ENCODE measurements at places on chromosomes 2 and 18. TPM values are rescaled to one million over a fixed set of nuclear protein-coding genes. Genes with fewer than 3 reads are reported as not detected.
A peak's percentile ranks its signal among the peaks of the same experiment; 100 is the strongest.

- DNase-seq, result no peak
Observed at GRCh38 chr2:45922577-45922988, 271.1 kb downstream of the PRKCE start.

DNA sequence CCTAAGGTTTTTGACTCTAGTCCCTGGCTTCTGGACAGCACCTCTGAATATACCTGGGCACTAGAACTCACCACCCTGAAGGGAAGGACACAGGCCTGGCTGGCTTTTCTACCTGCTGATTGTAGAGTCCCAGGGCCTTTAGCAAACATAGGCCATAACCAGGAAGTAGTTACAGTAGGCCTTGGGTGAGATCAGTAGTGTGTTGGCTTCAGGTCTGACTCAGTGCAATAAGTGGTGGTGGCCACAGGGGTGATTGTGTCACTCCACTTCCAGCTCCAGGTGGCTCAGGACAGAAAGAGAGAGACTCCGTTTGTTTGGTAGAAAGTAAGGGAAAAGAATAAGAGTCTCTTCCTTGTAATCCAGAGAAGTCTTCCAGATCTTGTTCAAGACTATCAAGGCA is 101.7 kb upstream of the LGALSL start:
- no peak for DNase-seq

DNA sequence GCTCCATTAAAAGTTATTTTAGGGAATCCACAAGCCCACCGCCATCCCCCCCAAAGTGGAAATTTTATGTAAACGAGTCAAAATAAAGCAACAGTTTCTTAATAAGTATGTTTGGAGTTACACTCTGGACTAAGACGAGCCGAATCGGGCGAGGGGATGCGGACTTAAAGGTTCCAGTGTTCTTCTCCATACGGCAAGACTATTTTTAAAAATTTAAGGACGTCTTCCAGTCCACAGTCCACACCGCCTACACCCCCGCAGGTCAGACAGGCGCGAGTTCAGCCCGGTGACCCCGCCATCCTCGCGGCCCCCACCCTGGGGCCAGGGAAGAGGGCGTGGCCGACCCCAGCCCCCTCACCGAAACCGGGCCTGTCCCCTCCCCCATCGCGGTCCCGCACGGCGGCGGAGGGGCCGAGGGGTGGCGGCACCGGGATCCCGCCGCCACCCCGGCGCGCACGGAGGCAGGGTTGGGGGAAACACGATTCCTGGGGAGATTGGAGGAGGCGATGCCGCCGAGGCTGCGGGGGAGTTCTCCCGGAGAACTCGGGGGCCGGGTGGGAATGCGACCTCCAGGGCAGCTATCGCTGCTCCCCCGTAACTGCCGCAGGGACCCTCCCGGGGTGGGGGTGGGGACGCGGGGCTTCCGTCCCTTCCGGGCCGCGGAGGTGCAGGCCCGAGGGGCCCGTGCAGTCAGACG is 24.5 kb upstream of the SMAD7 start:
- DNase-seq, result no peak

DNA sequence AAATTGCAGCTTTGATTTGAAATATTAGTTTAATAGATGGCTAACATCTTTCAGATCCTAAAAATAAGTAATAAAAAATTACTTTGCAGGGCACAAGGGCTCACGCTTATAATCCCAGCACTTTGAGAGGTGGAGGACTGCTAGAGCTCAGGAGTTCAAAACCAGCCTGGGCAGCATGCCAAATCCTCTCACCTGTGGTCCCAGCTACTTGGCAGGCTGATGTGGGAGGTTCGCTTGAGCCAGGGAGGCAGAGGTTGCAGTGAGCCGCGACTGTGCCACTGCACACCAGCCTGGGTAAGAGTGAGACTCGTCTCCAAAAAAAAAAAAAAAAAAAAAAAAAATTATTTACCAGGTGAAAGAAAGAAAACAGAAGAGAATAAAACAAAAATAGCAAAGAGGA is 449.8 kb downstream of the NRXN1 start:
- no peak for DNase-seq

DNA sequence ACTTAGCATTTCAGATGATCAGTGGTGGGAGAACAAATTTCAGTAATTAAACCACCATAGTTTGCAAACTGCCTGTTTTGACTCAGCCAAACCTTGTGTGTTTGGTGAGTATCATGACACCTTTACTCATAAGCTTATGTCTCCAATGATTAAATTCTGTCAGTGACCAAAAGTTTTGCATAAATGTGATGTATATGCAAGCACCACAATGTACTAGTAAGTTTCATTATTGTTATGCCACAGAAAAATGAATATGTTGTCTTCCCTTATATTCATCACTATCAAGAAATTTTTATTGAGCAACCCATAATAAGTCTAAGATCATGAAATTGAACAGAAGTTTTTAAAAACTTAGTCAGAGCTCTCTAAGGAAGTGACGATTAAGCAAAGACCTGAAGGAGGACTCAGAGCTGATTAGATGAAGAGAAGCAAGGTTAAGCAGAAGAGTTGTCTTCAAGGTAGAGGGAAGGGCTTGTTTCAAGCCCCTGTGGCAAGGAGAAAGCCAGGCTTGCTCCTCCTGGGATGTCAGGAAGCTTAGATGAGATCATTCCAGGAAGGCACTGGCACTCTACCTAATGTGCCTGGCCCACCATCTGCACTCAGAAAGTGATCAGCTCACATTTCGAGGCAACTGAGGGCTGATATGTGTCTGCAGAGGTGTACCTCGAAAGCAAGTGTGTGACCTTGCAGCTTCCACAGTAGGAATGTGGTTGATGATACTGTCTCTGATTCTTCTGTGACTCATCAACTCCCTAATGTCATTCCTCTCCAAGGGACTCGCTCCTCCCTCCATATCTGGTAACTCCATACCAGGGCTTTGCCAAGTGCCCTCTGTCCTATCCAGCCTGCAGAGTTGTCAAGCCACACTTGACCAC is 54.7 kb downstream of the KCTD18 start:
- DNase-seq, result no peak

DNA sequence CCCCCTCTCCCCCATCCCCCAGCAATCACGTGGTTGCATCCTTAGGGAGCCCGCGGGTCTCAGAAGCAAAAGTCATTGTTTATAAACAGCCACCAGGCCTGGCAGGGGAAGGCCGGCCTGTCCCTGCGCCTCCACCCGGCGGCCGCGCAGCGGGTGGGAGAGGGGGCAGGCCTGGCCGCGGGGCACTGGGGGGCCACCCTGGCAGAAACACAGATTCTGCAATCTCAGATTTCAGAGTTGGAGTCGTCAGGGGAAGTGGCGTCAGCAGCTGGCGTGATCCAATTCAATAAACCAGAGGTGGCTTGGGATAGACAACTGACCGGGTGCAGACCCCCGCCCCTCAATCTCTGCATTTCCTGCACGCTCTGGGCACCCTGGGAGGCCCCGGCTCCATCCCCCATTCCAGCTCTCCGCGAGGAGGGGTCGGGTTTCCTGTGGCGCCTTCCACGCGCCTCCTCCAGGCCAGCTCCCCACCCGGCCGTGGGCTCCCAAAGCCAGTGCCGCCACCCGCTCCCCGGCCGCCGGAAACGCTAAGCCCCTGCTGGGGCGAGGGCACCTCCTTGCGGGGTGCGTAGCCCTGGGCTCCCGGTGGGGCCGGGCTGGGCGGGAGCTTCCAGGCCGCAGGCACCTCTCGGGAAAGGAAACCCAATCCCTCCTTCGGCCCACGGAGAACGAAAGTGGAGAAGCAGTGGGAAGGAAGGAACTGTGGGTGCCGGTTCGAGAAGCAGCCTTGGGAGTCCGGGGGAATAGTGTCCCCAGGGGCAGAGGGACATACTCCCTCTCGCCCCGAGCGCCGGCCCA is 1.1 kb downstream of the BIN1 start:
- no peak for DNase-seq

GRCh38 chr2:191638802-191639172 is 39.1 kb upstream of the NABP1 start:
- DNase-seq, result no peak

DNA sequence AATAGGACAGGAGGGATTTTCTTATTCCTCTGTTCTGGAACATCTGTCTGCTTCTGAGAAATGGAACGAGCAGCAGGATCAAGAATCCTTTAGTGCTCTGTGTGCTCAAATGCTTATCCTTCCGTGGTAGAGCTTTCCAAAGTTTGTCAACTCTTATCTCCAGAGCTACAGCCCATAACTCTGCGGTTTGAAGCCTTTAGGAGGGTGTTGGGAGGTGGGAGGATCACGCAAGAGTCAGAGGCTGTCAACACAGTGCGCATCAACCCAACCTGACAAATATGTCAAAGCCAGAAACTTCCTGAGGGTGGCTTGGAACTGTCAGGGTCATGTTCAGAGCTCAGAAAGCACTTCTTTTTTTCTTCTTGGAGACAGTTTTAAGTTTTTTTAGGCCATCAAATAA is 95.9 kb downstream of the CRIM1 start:
- no peak for DNase-seq

DNA sequence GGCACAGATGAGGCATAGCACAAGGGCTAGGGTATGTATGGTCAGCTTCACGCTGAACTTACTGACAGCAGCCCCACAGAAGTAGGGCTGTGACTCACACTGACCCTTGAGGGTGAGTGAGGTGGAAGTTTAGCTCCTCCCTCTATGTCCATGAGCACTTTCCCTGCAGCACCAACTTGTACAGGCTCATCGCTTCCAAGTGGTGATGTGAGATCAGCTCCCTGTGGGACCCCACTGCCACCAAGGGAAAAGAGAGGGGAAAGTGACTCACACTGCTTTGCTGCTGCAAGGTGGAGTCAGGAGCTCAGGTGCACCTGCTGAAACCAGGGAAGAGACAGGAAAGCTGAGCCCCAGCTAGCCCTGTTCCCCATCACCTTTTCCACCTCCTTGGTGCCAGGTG is 91.5 kb downstream of the TEX51 start:
- DNase-seq, result no peak

DNA sequence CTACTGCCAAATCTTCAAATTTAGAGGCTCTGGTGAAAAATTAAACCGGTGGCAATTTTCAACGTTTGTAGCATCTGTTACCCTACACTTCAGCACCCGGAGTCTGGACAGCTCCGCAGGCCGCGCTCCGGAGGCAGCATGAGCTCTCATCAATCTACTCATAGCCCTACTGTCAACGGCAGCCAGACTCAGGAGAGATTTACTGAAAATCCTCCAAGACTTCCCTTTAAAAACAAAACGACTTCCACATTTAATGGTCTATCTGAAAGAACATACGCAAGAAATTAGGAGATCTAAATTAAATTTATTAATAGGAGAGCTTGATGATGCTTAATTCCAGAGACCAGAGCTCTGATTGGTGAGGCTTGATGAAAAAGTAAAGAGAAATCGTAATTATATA is 970 bp upstream of the ADCYAP1 start:
- DNase-seq, result peak; percentile 79

DNA sequence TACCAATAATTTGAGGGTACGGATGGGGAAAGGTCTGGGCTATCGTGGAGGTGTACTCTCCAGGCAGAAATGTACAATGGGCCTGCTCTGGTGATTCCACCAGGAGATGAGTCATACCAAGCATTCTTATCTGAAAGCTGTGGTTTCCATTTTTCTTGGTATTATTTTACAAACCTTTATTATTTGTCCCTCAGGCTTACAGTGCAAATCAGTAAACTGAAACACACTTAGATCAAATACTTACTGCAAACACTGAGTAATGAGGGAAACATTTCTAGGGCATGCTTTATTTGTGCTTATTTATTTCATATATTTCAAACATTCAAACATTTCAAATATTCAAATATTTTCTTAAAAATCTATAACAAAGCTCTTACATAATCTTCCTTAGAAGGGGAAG is 319.8 kb downstream of the RND3 start:
- no peak for DNase-seq

GRCh38 chr2:219435701-219436100 is 1.1 kb downstream of the SPEG start:
- no peak for DNase-seq

DNA sequence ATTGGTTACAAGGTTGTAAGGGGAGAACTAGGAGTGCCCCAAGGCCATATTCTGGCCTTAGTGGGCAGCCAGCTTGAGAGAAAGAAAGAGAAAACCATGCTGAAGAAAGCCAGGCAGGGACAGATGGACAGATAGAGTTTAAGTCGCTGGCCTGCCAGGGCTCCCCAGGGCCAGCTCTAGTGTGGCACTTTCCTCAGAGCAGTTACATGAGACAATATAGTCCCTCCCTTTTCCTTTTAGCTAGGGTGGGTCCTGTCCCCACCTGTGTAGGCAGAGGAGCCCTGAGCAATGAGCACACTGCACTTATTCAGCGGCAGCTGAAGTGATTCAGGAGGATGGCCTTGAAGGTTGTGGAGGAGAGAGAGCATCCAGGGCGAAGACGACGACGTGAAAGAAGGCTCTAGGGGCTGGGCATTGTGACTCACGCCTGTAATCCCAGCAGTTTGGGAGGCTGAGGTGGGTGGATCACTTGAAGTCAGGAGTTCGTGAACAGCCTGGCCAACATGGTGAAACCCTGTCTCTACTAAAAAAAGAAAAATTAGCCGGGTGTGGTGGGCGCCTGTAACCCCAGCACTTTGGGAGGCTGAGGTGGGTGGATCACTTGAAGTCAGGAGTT is 152.0 kb upstream of the SLC1A4 start:
- no peak for DNase-seq

DNA sequence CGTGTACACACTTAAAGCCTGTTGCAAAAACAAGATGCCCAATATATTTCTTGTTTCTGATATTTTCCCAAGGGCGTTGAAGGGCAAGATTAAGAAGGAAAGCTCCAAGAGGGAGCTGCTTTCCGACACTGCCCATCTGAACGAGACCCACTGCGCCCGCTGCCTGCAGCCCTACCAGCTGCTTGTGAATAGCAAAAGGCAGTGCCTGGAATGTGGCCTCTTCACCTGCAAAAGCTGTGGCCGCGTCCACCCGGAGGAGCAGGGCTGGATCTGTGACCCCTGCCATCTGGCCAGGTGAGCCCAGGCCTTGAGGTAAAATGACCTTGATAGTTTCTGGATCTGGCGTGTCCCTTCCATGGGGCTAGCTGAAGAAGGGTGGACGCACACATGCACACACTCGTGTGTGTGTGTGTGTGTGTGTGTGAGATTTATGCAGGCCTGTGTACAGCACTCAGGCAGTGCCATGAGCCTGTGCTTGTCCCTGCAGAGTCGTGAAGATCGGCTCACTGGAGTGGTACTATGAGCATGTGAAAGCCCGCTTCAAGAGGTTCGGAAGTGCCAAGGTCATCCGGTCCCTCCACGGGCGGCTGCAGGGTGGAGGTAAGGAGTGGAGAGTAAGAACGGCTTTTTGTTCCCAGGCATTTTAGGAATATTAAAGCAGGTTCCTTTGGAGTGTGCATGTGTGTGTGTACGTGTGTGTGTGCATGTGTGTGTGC is 23.6 kb downstream of the MLPH start:
- DNase-seq, result no peak

- DNase-seq, result no peak
Observed at GRCh38 chr18:22172594-22173049, 3.2 kb downstream of the GATA6 start.

GRCh38 chr2:127644066-127645025 is 1.6 kb upstream of the GPR17 start:
- DNase-seq, result no peak

Gene MYOM1
- 2.0 TPM for total RNA-seq

Gene SSB
- total RNA-seq, result 109 TPM

Gene RGPD3
- 0.17 TPM for total RNA-seq

Gene ESPNL
- total RNA-seq, result 0.12 TPM

Gene ANKAR
- total RNA-seq, result 2.0 TPM

Gene ANKRD53
- 0.72 TPM for total RNA-seq

Gene DCDC2C
- not detected for total RNA-seq

Data from type B pancreatic cell (in vitro differentiated cells).